Right ventricle myocardium superior (tissue), 1 donor: ENCODE measurements at places on chromosomes 5 and 9. TPM values are rescaled to one million over a fixed set of nuclear protein-coding genes. Genes with fewer than 3 reads are reported as not detected.

DNA sequence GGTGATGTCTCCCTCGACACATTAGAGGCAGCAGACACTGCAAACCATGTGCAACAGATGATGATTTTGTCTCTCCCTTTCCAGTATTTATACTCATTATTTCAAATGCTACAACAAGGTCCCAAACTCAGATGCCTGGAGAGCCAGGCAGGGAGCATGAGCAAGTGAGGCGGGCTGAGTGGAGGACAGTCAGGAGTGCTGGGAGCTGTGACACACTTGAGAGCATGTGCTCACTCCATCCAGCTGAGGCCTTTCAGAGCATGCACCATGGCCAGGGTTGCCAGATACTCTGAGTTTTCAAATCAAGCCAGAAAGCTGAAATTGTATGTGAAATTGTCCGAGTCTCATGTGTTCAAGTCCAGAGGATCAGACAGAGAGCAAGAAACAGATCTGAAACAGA is 55.8 kb upstream of the SLC2A8 start:
- no peak for DNase-seq

DNA sequence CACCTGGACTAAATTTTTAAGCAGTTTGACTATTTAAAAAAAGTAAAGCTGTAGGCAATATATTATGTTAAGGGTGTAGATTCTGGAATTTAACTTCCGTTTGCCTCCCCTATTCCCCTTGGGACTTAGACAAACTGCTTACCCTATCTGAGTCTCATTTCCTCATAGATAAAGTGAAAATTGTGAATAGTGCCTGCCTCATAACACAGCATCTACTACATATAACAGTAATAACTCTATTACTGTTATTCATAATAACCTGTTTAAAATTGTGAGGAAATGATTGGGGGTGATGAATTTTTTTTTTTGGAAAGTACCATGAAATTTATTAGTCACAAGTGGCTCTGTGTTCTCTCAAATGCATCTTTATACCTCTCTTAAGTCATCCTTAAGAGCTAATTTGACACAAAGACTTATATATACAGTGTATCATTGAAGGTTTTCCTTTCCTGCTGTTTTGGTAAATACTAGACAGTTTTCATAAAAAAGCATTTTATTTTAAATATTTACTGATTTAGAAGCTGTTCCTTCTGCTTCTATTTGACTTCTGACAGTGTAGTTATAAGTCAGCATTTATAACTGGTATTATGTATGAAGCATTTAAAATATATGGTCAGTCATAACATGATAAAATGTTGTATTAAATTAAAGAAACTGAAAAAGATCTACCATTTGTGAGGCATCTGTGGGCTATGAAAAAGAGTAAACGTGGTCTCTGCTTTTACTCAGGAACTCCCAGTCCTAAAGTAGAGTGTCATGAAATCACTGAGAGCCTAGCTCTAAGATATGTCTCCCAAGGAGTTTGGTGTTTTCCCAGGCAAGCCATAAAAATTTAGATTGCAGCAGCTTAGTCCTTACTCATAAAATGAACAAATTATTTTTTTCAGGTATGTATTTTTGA is 46.4 kb downstream of the MCCC2 start:
- DNase-seq = no peak

GRCh38 chr5:138905541-138905940 is 30.4 kb upstream of the LRRTM2 start:
- DNase-seq = no peak

DNA sequence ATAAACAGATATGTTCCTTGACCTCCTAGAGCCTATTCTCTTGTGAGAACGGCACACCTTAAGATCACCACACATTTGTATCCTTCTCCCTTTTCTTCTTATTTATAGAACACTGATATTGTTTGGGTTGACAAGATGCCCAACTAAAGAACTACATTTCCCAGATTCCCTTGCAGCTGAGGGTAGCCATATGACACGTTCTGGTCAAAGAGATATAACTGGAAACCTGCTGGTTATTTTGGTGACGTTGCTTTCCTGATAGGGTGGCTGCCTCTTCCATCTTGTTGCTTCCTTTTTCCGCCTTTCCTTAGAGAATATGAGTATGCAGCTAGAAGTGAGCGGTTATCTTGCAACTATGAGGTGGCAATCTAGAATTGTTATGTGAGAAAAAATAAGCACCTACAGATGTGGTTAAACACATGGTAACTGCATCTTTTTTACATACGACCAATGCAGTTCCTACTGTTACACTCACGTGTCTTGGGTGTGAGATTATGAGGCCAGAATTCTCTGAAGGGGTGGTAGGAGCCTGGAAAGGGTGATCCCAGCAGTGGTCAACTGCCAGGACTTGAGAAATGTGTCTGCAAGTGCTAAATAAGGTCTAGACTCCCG is 72.9 kb downstream of the SEC61B start:
- no peak for DNase-seq

GRCh38 chr9:135117281-135117680 is 29.8 kb downstream of the OLFM1 start:
- no peak for DNase-seq

GRCh38 chr5:145237843-145238242 is 597.3 kb downstream of the PRELID2 start:
- DNase-seq = no peak

DNA sequence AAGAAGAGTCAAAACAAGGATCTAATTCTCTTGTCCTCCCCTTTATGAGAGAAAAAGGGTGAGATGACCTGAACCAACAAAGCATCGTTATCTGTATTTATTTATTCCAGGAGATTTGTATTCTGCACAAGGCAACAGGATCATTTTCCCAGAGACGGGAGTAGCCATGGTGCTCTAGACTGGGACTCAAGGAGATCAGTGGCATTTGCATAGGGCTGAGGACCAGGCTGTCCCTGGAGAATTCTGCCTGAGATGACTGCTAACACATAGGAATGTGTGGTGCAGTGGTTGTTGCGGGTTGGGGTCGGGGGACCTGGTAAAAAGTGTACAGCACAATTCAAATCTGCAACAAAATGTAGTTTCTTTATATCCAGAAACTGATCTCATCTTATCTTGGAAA is 22.3 kb upstream of the ZNF474 start:
- DNase-seq = no peak

DNA sequence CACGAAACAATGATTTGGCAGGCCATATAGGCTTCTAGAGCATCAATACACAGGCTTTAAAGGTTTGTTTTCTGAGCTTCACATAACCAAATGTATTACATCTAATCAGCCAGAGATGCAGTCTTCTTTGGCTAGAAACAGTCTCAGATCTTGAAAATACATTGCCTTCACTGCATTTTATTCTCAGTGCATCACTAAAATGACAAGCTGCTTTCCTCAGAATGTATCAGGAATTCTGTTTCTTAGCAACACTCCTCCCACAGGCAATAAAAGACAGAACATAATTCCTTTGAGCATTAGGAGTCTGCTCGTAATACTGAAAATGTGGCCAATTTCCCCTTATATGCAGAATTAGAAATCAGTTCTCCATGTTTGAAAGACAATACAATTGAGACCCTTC is 36.9 kb downstream of the FEM1C start:
- DNase-seq = no peak

DNA sequence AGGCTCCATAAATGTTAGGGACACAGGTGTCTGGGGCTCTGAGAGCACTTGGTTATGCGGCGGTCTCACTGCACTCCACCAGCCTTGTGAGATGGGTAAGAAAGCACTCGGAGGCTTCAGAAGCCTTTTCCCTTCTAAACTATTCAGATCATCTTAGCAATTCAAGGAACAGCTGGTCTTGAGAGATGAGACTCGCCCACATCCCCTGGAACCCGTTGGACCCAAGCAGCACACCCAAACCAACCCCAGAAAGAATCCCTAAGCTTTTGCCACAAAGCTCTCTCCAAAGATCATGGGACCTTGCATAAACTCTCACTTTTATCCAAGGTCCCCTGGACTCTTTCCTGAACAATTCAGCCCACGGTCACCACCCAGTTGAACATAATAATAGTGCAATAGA is 90.2 kb downstream of the RAPGEF1 start:
- no peak for DNase-seq

DNA sequence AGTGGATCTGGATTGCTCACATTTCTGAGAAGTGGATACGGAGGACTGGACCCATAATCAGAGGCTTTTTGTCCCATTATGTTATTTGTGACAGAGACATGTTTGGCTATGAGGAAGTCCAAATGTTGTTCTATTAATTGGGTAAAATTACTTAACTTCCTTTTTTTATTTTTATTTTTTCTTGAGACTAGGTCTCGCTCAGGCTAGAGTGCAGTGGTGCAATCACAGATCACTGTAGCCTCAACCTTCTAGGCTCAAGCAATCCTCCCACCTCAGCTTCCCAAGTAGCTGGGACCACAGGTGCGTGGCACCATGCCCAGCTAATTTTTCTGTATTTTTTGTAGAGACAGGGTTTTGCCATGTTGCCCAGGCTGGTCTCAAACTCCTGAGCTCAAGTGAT is 11.9 kb upstream of the PGGT1B start:
- DNase-seq = no peak

DNA sequence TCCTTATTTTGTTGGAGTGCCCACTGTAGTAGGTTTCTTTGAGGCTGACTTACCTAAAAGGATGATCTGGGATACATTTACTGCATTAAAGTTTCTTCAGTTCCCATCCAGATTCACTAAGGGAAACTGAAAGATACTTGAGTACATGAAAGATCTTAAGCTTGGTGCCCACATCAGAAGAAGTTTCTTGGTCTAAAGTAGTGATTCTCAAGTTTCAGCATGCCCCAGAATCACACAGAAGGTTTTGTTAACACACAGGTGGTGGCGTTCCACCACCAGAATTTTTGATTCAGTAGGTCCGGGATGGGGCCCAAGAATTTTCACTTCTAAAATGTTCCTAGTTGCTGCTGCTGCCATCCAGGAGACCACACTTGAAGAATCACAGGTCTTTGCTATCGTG is 171.0 kb downstream of the ZNF462 start:
- no peak for DNase-seq

DNA sequence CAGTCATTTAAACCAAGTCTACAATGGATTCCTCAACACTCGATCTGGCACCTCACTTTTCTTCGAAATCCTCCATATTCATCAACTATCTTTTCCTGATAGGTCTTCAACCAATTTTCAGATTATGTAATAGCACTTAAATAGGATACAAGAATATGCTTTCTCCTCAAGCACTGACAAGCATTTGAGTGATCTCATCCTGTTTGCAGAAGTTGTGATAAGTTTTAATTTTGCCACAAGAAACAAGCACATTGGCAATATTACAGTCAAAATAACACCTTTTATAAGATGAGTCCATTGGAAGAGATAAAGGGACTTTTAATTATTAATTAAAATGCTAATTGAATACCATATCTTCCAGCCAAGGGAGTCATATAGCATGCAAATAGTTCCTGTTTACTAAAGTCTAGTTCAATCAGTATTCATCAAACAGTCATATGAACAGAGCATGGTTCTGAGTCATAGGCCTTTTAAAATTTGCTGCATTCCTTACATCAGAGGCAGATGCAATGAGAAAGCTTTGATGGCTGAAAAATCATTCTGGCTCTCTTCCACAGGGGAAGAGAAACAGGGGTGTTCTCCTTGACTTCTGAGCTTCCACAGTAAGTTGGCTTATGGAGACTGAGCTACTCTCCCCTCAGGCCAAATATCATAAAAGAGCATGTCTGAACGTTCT is 32.7 kb upstream of the ZCCHC9 start:
- DNase-seq = no peak

DNA sequence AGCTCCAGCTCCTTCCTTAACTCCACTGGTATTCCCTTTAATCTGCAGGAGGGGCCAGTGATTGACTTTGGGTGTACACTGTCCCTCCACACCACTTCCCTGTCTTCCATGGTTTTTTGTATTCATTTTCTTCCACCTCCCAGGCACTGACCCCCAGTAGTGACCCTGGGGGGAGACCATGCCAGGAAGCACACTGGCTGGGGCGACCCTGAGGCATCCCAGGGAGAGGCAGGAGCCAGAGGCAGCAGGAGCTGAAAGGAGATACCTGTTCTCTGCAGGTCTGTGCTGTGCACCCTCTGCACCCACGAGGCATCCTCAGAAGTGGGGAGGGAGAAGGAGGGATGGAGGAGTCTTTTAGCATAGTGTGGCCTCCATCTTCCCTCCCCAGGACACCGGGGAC is 27.6 kb downstream of the IRX4 start:
- DNase-seq = no peak

DNA sequence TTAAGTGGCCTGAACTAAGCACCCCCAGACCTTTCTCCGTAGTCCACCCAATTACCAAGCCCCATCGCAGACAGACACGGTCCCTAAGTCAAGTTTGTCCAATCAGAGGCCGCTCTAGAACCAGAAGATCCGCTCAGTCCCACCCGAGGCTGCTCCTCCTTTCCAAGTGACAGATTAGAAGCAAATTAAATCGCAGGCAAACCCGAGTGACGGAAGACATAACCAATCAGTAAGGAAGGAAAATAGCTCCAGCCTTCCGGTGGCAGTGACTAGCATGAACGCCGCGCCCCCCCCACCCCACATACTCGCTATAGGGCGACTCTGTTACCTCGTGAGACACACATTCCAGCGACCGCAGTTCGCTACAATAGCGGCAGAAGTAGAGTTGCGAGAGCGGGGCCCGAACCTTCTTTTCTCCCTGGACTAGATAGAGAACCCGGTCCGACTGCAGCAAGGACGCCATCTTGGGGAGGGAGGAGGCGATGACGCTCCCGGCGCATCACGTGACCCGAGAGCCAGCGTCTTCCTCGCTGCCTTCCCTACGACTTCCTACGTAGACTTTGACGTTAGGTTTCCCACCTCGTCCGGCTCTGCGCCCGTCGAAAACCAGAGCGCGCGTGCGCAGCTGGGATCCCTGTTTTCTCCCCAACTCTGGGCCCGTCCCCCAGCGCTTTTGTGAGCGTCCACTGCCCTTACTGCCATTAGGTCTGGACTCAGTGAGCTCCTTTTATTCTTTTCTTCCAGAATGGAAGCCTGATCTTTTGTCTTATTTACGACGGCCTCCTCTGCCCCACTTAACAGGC is at the start of gene DCTN4:
DCTN4 (minus strand) TSS at position 487 of the 803 bp plus-strand sequence; CDS start at position 463, 24 bp downstream.
- DNase-seq = peak; percentile 98

DNA sequence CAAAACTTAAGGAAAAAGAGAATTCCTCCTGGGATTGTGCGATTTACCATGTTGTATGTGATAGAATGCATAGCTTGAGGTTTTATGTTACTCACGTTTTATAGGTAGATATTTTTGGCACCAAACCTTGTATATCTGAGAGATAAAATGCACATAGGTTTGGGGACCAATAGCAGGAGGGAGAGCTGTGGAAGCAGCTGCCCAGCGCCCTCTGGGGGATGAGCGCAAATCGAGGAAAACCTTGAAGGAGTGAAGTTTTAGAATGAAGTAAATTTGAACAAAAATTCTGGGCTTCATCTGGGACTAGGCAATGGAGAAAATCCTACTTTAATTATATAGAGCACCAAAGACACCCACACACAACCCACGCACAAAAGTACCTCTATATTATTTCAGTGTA is 197.0 kb downstream of the ADCY2 start:
- no peak for DNase-seq

DNA sequence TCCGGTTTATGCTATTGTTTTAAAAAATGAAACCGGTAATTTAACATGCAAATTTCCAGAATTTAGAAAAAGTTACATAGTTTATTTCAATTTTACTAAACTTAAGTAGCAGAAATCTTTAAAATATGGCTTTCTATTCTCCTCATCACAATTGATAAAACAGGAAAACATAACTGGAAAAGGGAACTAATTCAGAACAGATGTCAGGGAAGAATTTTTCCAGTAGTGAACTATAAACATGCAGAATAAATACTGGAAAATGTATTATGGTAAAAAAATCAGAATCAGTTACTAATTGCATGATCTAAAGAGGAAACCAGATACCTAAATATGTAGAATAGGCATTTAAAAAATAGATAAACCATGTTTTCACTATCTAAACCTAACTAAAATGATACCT is 7.3 kb upstream of the NR4A3 start:
- no peak for DNase-seq

The ARL14EPL gene
- not detected for total RNA-seq

The OR13C4 gene
- total RNA-seq = not detected

The TMEM252 gene
- not detected for total RNA-seq

The SPACA9 gene
- total RNA-seq = 3.5 TPM

The TMEM232 gene
- total RNA-seq = 3.2 TPM
